ENCODE measurements at places on chromosomes 5 and 9.

GRCh38 chr9:22363421-22363887 lies 83.2 kb upstream of the DMRTA1 start:
- DNase-seq: no peak

DNA sequence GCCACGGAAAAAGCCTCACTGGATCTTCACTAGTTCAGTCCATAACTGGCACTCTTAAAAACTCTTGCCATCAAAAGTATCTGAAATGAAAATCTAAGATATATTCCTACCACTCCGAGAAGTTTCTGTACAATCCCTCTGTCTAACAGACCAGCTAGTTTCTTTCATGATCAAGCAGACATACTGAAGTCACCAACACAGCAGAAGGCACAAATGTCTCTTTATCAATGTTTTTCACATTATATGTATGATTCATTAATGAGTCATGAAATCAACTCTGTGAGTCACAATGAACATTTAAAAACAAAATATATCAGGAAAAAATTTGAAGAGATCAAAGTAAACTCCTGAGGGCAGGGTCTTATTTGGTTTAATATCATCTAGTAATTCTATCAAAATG lies 50.8 kb downstream of the F2R start:
- no peak for DNase-seq

- no peak for DNase-seq
Measured at GRCh38 chr5:102996011-102996575, 123.8 kb downstream of the GIN1 start.

DNA sequence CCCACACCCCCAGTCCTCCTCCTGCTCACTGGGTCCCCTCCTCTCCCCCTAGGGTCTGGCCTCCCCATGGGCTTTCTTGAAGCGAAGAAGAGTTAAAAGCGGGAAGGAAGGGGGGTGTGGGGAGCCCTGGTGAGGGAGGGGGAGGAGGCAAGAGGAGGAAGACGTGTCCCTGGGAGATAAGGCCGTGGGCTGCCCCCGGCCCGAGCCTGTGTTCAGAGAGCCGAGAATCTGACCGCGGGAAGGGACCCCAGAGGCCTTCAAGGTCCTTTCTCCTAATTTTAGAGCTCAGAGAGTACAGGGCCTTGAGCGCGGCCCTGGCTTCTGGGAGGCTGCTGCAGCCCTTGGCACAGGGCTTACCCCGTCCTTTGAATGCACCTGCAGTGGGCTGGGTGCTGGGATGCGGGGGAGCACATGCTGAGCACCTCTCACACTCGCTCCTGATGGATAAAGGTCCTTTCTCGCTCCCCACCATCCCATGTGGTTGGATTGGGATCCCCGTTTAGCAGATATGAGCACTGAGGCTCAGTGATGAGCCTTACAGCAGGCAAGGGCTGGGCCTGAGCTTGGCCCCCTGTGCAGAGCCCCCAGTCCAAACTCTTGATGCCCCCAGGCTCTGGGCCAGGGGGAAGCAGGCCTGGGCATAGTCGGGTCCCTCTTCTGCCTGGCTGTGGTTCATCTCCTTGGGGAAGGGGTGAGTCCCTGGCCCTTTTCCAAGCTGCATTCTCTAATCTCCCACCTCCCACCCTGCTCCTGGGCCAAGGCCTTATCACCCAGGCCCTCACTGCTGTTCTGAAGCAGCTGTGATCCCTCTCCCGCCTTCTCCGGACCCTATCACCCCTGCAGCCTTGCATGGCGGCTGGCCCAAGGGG lies 5.9 kb downstream of the GFI1B start:
- no peak for DNase-seq

- no peak for DNase-seq
Measured at GRCh38 chr5:17182981-17183380, 34.5 kb upstream of the BASP1 start.
